Prostate gland (tissue), 2 donors: ENCODE measurements at places on chromosomes 5 and 9. TPM values are rescaled to one million over a fixed set of nuclear protein-coding genes. Genes with fewer than 3 reads are reported as not detected.

FBP2 gene
- 2.0 TPM for total RNA-seq

IL5 gene
- total RNA-seq: not detected

TNFSF8 gene
- total RNA-seq: 2.4 TPM

NR6A1 gene
- total RNA-seq: 53.7 TPM

HACD4 gene
- total RNA-seq: 2.4 TPM

PALM2AKAP2 gene
- 0.27 TPM for total RNA-seq

MTX3 gene
- total RNA-seq: 16.0 TPM
